Gastrocnemius medialis (tissue), 4 donors: ENCODE measurements at places on chromosomes 2 and 18. TPM values are rescaled to one million over a fixed set of nuclear protein-coding genes. Genes with fewer than 3 reads are reported as not detected.
A peak's percentile ranks its signal among the peaks of the same experiment; 100 is the strongest.

RPRM gene
- not detected for total RNA-seq

PTPRN gene
- total RNA-seq, result not detected

FANCL gene
- 4.6 TPM for total RNA-seq

GRCh38 chr2:230941202-230942180 is 16.4 kb upstream of the GPR55 start:
- DNase-seq, result no peak

- no peak for DNase-seq
Measured at GRCh38 chr2:207244971-207245925, 79.5 kb upstream of the KLF7 start.

GRCh38 chr2:55408098-55408882 is 11.4 kb downstream of the CCDC88A start:
- DNase-seq, result no peak

GRCh38 chr2:52976143-52976949 is 791.3 kb upstream of the CHAC2 start:
- DNase-seq, result no peak

RFTN2 gene
- 1.1 TPM for total RNA-seq

DNA sequence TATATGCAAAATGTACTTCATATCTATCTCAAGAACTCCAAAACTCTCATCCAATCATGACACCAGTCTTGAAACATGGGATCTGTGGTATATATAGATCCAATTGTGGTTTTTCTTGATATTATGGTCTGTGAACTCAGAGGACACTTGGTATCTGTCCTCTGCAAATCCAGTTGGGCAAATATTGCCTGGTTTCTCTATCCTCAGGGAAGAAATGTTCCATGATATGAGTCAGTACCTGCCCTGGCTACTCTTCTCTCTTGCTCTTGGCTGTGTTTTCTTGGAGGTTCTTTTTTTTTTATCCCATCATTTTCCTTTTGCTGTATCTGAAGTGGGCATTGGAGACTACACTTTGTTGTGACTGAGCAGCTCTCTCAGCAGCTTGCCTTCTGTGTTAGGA is 10.9 kb downstream of the NBEAL1 start:
- no peak for DNase-seq

MAP3K19 gene
- total RNA-seq, result not detected

GRCh38 chr2:239916205-239917124 is 108.7 kb downstream of the NDUFA10 start:
- DNase-seq, result no peak

- DNase-seq, result no peak
Measured at GRCh38 chr2:185833864-185834263, 95.3 kb downstream of the FSIP2 start.

GRCh38 chr2:231732604-231733003 is 24.3 kb downstream of the PTMA start:
- DNase-seq, result no peak

- no peak for DNase-seq
Measured at GRCh38 chr2:8315531-8316165, 366.2 kb upstream of the ID2 start.

- peak; percentile 50 for DNase-seq
Measured at GRCh38 chr2:237256887-237257286, 157.1 kb downstream of the COL6A3 start.

DNA sequence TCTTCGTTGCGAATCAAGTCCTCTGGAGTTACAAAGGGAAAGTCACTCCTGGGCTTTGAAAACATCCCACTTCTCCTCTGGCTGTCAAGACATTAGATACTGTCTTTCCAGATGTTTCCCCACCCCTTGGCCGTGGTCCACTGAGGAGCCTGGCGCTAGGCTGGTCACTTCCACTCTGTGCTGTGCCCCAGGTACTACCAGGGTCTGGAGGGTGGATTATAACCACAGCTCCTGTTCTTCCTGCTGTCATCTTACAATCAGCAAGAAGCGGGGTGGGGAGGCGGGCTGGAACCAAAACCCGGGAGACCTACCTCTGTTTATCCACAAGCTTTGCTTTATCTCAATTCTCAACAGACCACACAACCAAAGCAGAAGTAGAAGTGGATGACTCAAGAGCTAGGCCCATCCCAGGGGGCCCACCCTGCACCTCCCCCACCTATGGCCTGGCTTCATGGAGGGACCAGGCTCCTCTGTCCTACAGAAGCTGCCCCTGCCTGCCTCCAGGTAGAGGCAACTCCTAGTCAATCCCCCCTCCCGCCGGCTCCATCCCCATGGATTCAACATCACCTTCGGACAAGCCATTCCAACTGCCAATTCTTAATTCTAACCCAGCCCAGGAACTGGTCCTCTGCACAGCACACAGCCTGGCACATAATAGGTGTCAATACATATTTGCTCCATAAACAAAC is 17.8 kb downstream of the SMAD7 start:
- DNase-seq, result no peak

DNA sequence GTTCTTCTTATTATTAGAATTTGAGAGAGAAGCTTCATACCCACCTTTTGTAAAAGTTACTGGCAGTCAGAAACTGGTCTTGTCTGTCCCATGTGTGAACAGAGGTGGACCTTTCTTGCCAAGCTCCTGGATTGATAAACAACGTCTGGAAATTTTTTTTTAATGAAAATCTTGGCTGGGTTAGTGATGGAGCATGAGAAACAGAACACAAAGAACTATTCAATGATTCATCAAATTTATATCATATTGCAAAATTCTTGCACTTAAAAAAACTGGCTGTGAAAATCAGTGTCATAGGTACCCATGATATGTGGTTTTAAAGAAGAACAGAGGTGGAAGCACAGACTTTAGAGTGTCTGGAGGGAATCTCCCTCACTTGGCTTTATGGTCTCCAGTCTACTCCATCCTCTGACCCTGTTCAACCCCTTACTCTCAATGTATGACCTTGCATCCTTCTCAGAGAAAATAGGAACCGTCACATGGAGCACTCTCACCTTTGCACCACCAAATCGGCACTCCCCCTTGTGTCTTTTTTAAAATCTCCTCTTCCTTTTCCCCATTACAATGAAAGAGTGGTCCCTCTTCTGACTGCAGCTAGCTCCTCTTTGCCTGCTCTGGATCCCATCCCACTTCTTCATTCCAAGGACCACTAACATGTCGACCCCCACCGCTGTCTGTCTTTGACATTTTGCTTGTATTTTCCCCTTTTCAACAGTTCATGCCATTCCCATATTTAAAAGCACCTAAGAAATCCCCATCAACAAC is 58.2 kb downstream of the COPS8 start:
- DNase-seq, result no peak

ZNF385B gene
- 13.1 TPM for total RNA-seq

PLEKHH2 gene
- total RNA-seq, result 4.9 TPM

KHK gene
- total RNA-seq, result 0.91 TPM

DNA sequence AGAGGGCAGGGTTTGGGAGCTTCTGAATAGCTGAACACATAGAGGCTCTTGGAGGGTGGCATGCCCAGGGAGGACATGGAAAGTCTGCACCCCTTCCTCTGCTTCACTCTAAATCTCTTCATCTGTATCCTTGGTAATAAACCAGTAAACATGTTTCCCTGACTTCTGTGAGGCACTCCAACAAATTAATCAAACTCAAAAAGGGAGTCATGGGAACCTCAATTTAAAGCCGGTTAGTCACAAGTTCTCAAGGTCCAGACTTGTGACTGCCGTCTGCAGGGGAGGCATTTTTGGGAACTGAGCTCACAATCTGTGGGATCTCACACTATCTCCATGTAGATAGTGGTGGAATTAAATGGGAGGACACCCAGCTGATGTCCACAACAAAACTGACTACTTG is 33.1 kb upstream of the STON1 start:
- no peak for DNase-seq

DNA sequence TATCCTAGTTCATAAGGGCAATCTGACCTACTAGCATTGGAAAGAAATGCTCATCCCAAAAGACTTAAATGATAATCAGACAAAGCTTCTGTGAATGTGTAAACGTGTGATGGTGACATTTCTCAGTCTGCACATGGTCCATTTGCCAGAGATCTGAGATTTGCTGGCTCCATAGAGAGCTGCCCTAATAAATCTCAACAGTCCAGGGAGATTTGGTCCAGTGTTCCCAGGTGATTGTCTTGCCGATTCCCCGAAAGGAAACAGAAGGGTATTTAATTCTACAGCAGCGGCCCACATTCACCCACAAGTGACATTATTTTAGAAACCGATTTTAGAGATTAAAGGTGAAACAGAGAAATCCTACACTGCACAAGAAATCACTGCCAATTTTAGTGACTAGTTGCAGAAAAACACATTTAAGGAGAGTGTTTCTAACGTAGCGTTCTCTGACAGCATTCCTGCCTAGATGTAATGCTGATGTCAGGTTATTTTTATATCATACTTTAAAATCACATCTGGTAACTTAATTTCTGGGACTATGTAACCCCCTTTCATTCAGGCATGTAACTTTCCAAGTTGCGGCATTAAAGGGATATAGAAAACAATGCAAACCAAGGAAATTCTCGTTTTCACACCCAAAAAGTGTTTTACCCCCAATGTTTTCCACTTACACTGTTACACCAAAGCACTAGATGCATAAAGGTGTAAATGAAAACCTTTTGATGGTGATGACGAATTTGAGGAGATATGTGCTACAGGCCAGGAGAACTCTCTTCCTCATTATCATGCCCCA is 231.9 kb upstream of the FN1 start:
- no peak for DNase-seq

DNA sequence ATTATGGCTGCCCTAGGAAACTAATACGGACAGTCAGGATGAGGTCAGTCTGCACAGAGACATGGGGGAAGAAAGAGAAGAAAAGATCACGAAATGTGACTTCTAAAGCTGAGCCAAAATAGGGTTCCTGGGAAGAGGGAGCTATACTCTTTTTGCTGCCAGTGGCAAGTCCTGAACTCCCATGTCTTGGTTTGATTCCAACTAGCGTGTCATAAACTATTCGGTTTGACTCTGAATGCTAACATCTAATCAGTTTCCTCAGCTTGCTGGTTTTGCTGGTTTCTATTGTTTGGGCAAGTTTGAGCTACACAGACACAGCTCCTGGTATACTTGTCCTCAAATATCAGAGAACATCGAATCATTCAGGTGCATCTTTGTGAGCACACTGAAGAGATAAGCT is 80.5 kb upstream of the CYP1B1 start:
- no peak for DNase-seq

DNA sequence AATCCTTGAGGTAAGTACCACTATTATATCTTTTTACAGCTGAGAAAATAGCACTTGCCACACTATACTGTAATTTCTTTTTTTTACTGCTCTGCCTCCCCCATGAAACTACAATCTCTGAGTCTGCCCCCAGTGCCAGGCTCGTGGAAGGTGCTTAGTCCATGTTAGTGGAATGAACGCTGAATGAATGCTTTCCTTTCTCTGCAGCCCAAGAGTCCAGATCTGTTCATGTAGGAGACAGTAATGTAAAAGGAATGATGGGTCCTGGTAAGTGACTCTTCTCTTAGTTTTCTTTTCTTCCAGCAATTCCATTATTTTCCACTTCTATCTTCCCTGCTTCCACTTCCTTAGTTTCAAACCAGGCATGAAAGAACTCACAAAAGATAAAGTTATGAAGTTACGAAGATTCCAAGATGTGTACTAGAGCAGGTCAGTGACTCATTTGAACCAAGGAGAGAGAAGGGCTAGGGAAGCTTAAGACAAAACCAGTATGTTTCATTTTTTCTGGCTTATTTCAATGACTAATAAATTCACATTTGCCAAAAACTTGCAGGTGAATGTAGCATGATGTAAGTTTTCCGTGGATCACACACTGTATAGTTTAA is 46.0 kb downstream of the ARHGEF33 start:
- no peak for DNase-seq

DNA sequence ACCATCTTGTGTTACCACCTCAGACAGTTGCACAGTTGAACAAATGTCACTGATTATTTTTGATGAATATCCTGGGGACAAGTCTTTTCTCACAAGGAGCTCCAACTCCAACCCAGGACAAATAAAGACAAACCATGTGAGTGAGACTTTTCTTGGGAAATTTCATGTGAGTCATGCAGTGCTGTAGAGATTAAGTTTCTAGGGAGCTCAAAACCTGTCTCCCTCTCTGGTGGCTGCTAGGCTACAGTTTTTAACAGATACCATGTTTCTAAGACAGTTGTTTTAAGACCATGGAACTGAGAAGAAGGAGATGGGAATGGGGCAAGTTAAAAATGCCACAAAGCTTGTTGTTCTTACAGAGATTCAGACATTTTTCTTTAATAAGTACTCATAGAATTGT is 255.5 kb downstream of the RIT2 start:
- DNase-seq, result no peak

DNA sequence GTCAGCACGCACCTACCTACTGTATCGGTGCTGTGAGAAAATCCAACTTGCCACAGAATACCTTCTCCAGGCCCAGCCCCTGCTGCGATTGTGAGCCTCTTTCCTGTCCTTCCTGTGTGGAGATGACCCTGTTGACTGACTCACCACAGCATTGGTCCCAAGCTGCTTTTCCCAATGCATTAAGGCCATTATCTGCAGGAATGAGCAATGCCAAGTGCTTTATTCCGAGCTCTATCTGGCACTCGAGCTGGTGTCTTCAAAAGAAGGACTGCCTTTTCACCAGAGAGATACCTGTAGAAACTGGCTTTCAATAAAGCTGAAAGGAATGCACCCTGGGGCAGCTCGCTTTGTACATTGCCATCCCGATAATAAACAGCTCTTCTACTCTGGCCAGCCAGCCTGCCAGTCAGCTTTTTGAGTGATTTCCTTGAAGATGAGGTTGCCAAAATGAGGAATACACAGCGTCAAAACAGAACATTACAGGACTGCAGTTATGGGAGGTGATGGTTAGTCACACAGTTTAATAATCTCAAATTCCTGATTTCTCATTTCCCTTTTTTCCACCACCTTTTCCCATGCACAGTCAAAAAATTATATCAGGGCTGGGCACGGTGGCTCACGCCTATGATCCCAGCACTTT is 8.3 kb upstream of the RNF103 start:
- DNase-seq, result no peak

GRCh38 chr2:229230256-229230655 is 40.8 kb downstream of the PID1 start:
- DNase-seq, result no peak

- DNase-seq, result no peak
Measured at GRCh38 chr2:182381225-182381624, 45.6 kb downstream of the PDE1A start.

GRCh38 chr2:237904831-237905599 is 45.6 kb downstream of the RAMP1 start:
- peak; percentile 61 for DNase-seq

- DNase-seq, result no peak
Measured at GRCh38 chr2:56191617-56192016, 7.8 kb downstream of the CCDC85A start.

DNA sequence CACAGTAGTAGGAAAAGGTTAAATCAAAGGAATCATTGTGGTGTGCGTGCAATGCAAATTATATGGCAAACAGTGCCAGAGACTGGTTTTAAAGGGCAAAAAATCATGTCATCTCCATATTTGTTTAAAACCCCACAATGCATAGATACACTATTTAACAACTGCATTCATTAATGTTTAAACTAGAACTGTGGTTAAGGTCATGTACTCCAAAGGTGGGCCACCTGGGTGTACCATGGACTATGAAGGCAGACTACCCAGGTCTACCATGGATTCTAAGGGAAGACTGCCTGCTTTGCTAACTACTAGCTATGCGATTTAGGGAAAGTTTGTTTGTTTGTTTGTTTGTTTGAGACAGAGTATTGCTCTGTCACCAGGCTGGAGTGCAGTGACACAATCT is 356.3 kb downstream of the ZEB2 start:
- no peak for DNase-seq
